ENCODE measurements at places on chromosomes 4 and X. TPM values are rescaled to one million over a fixed set of nuclear protein-coding genes. Genes with fewer than 3 reads are reported as not detected.

- DNase-seq, result no peak
Measured at GRCh38 chr4:2888886-2889285, 45.2 kb downstream of the ADD1 start.

DNA sequence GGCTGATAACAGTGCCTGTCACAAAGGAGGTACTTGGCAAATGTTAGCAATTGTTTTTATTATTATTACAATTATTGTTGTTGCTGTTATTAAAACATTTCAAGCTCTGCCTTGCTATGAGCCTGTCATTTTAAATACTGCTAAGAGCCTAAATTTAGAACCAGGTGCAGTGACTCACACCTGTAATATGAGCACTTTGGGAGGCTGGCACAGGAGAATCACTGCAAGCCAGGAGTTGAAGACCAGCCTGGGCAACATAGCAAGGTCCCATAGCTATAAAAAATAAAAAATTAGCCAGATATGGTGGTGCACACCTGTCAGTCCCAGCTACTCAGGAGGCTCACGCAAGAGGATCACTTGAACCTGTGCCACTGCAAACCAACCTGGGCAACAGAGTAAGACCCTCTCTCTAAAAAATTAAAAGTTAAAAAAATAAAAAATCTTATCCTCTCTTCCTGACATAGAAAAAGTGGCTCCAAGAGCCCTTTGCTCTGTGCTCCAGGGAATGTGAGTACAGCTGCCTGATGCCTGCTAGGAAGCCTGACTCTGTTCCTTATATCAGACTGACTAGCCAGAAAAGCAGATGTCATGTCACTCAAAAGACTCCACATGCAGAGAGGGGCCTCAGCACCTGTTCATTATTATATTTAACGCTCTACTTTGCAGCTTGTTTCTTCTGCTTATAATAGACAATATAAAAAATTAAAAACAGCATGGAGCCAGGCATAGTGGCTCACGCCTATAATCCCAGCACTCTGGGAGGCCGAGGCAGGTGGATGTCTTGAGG is 234.0 kb downstream of the OPHN1 start:
- no peak for DNase-seq

GRCh38 chrX:16427668-16428067 is 222.3 kb upstream of the S100G start:
- DNase-seq, result no peak

GRCh38 chr4:140469791-140470733 is 28.0 kb downstream of the MGAT4D start:
- DNase-seq, result no peak

GRCh38 chr4:115158296-115158695 is 44.9 kb upstream of the NDST4 start:
- no peak for DNase-seq

DNA sequence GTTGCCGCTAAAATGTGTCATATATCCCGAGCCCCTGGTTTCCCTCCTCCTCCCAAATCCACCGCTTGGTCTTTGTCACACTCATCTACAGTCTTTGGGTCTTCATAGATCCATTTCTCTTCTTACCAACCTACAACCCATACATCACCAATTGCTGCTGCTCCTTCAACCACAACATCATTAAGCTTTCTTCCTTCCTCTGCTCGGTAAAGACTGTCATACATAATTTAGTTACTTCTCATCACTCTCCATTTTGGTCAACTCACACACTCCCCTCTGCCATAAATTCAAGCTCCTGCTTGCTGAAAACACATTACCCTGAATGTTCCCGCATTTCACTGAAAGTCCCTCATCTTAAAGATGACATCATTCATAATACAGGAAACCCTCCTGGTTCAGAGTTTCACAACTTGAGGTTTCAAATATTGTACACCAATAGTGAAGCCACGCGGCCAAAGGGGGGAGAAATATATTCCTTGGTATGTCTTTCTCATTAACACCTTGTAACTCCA is 1.7 kb upstream of the DCTD start:
- no peak for DNase-seq

GRCh38 chrX:20433388-20433775 is 166.7 kb upstream of the RPS6KA3 start:
- DNase-seq, result peak; percentile 18

DNA sequence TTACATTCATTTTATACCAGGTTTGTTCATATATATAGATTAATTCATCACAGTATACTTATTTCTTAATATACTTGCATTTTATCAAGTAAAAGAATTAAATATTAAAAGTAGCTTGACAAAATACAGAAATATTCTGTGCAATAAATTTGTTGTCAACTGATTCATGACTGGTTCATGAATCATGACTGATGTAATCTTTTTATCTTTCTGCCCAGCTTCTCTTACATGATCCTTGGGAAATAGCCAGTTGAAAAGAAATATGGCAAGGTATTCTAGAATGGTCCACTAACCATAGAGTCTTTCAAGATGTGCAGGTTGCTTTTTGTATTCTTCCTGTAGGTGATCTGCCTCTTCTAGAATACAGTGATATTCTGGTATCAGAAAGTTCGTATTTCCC is 4.2 kb upstream of the CCNA2 start:
- DNase-seq, result peak; percentile 30

GRCh38 chrX:112820364-112821268 is 20.0 kb downstream of the AMOT start:
- no peak for DNase-seq

TMSB15A gene
- total RNA-seq, result 9.3 TPM

FRG1 gene
- 108 TPM for total RNA-seq

RAB9B gene
- total RNA-seq, result 3.3 TPM

ARHGEF38 gene
- not detected for total RNA-seq

CC2D2A gene
- 16.1 TPM for total RNA-seq

Measured in A172 (cell line).